ENCODE measurements at places on chromosomes 1 and 21.

- no peak for DNase-seq
Measured at GRCh38 chr21:14530592-14530991, 15.5 kb downstream of the SAMSN1 start.

- no peak for DNase-seq
Measured at GRCh38 chr21:28758042-28758882, 234.4 kb downstream of the LTN1 start.

DNA sequence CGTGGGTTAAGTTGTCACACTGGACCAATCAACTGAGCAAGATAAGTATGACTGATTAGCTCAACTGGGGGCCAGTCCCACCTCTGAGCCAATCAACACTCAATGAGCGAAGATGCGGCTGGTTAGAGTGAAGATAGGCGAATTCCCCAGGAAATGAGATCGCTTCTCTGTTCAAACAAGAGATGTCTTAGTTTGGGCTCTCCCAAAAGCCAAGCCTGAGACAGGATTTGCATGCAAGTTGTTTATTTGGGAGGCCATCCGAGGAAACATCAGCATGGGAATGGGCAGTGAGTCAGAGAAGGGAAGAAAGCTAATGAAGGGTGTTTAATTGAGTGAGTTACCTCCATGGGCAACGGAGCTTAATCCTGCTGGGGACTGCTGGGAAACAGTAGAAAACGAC lies 4.9 kb upstream of the GJB5 start:
- DNase-seq: no peak

DNA sequence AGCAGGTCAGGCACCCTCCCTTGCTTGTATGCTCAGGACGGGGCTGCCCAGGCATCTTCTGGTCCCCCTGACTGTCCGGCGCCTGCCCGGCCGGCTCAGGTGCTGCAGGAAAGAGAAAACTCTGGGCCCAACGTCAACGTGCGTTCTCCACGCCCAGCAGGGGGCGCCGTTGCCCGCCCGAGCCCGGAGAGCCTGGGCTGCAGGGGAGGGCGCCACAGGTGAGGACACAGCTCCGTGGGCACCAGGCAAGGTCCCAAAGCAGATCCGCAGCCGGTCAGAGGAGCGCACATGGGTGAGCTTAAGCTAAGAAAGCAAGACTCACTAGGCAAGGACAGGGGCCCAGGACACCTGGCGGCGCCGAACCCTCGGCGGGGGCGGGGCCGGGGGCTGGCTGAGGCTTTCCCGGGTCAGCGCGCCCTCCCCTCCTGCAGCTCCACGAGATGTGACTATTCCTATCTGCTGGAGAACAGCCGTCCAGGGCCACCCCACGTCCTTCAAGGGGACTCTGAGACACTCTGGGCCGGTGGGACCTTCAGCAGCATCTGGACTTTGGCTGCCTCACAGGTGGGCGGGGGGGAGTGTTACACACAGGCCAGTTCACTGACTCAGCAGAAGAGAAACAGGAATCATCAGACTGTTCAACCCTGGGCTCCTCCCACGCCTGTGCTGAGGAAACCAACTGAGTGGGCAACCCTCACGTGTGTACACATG lies 29.3 kb downstream of the KRTAP10-1 start:
- peak; percentile 70 for DNase-seq

DNA sequence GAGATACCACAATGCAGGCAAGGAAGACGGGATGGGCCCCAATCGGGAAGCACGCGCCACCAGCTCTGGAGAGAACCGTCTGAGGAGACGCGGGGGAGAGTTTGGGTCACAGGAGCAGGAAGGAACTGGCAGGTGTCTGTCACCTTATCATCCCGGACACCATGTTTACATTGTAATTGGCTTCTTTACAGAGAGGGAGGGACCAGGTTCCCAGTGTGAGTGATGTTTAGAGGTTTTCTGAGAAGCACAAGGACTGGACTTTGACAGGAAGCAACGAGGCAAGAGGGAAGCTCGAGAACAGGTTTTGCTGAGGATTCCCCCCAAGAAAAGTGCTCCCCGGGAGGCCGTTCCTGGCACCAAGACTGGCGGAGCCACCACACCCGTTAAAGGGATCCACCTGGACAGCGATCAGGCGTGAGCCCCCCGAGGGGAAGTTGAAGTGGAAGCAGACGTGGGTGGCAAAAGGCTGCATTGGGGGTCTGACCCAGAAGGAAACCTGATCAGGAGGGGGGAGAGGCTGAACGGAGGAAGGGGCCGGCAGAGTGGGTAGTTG lies 957 bp downstream of the EPS15 start:
- peak; percentile 19 for DNase-seq

DNA sequence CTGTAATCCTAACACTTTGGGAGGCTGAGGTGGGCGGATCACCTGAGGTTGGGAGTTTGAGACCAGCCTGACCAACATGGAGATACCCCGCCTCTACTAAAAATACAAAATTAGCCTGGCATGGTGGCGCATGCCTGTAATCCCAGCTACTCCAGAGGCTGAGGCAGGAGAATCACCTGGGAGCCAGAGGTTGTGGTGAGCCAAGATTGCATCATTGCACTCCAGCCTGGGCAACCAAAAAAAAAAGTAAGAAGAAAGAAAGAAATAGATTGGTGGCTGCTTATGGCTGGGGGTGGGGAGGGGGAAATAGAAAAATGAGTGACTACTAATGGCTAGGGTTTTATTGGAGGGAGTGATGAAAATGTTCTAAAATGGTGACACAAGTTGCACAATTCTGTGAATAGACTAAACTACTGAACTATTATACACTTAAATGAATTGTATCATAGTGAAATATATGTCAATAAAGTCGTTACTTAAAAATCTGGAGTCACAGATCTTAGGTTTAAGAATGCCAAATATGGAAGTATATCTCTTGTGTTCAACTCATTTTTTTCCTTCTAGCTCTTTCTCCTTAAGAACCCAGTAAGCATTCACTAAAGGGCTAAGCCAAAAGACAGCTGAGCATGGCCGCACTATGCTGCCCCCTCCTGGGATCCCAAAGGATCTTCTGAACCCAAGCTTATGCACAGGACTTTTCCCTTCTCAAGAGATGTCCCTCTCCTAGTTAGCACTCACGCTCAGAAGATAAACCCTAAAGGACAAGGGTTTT lies 3.2 kb upstream of the NPL start:
- no peak for DNase-seq

GRCh38 chr1:32047701-32048100 lies 25.0 kb upstream of the TMEM39B start:
- no peak for DNase-seq

GRCh38 chr1:225224287-225224686 lies 203.6 kb downstream of the LBR start:
- no peak for DNase-seq

DNA sequence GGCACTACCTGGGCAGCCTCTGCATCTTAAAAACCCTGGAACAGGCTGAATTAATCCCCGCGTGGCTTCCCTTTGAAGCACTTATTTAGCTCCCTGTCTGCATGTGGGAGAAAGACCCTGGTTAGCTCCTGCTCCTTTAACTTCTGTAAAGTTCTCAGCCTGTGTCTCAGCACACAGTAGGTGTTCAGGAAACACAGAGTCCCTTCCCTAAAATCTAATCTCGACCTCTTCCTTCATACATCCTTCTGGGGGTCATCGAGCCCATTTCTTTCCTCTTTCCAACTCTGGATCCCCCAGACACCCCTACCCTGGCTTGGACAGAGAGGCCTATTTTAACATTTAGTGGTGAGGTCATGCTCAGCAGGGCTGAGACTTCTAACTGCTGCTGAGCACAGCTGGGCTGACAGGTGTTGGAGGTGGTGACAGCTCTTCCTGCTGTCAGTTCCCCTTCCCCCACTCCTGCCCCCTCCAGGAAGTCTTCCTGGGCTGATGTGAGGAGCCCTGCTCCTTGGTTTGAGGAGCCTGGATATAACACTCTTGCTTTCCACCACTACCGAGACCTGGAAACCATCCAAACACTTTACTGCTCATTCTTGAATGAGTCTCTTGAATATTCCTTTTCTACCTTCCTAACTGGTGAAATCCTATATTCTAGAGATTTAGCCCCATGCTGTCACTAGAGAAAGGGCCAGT lies 5.3 kb downstream of the E2F2 start:
- DNase-seq: no peak

DNA sequence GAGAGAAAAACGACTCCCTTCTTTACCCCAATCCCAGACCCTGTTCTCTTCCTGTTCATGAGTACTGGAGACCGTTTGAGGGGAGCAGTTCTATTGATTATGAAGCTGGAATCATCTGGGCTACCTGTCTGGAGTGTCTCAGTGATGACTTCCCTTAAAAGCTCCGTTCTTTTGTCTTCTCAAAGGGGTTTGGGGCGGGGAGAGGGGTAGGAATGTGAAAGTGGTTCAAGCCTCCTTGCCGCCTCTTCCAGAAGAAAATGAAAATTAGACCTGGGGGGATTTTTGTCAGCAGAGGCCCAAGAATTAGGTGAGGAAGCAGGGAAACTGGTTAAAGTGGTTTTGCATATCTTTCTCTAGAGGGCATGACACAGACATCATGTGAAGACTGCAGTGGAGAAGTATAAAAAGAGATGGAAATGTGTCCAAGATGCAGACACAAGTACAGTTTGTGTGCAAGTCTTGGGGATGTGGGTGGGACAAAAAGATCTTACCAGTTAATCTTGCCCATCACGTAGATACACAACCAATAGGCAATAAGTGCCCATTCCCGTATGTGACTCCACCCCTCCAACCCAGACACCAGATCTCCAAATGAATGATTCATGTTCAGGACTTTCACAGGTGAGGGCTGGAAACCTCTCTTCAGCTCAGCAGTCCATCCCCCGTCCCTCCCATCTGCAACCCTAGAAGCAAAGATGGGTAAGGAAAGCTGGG lies 470 bp upstream of the MTMR11 start:
- no peak for DNase-seq

GRCh38 chr21:45887788-45888187 lies 93.8 kb upstream of the COL6A1 start:
- DNase-seq: no peak

DNA sequence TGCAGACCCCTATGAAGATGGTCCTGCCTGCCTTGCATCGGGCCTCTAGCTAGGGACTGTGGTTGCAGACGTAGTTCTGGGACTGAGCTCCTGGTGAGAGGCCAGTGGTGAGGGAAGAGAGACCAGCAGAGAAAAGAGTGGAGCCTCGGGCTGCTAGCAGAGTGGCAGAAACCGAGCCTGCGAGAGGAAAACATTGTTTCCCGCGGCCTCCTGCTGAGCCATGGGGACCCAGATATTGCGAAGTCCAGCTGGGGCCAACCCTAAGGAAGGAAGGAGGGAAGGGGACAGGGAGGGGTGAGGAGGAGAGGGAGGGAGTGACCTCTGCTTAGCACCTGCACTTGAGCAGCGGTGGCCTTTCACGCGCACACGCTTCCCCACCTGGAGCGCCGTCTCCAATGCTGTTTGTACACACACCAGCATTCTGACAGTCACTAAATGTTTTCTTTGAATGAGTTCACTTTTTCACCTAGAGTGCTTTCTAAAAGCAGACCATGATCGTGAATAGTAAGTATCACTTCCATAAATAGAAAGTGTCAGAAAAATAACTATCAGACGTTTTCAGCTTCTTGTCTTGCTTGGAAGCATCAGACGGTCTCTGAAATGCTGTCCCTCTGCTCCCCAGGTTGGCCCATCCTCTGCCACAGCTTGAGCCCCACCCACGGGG lies 2.5 kb upstream of the FNDC10 start:
- no peak for DNase-seq

GRCh38 chr1:67761091-67761490 lies 72.2 kb downstream of the GNG12 start:
- DNase-seq: no peak

DNA sequence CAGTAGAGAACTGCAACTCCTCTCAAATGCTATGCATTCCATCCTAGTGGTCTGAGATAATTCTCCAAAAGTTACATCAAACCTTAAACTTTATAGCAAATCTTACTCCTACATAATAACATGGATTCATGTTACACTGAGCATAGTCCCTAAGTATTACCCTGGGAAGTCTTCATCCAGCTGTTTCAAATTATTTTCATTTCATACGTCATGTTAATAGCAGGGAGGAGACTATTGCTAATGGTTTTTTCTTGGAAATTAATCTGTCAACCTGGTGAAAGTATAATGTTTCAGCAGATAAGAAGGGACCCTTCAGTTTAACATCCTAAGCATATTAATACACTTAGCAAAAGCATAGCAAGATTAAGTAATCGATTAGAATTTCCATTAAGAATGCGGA lies 318.1 kb downstream of the USP25 start:
- DNase-seq: no peak
